ENCODE measurements at places on chromosomes 6 and 20.

- no peak for DNase-seq
Measured at GRCh38 chr20:1374246-1374645, 18.6 kb downstream of the FKBP1A start.

- DNase-seq, result no peak
Measured at GRCh38 chr20:22687676-22688349, 103.4 kb upstream of the FOXA2 start.

DNA sequence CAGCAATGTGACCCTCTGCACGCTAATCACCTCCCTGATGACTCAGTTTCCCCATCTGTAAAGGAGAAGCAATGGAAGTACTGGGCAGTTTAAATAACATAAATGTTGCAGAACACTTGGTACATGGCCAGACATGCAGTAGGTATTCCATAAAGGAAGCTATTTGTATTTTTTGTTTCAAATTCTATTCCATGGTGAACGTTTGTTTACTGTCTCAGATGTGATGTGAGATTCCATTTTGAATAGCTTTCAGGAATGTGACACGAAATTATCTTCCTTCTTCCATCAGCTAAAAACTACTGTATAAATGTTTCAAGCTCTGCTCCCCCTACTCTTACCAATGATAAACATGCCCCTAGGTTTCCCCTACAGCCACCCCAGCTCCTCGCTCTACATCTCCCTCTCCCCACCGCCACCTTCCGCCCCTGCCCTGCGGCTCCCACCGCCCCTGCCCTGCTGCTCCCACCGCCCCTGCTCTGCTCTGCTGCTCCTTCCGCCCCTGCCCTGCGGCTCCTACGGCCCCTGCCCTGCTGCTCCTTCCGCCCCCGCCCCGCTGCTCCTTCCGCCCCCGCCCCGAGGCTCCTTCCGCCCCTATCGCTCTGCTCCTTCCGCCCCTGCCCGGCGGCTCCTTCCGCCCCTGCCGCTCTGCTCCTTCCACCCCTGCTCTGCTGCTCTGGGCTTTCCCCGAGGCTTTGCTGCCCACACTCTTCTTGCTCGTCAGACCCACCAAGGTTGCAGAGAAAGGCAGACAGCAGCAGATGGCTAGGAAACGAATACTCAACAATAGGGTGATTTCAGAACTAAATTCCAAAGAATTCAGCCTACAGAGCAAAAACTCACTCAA, 78.9 kb downstream of the THBS2 start:
- DNase-seq, result no peak

DNA sequence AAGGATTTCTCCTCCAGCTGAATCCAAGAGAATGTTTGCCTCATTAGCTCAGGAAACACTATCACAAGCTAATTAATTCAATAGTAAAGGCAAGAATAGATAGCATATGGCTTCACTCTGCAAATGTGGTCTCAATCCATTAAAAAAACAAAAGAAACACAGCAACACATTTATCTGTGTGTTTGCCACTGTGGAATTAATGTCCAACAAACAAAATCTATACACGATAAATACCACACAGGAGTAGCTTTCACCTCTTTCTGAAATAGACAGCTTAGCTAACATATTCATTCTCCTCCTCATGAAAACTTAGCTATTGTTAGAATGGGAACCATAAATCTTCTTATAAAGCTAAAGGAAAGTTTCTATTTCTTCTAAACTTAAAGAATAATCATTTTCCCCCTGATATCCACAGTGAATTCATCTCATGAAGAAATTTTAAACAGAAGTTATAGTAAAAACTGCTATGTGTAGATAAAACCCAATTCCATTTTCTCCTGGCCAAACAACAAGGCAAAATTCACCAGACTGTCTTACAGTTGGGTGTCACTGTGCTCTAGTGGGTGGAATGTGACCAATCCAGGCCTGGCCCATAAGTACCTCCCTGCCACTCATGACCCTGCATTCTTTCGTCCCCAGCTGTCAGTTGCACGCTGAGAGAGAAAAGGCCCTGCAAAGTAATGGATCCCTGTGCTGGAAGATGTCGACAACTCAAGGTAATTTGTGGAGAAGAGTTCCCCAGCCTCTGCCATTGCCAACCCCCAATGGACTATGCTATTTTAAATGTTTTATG, 92.9 kb upstream of the NRSN1 start:
- no peak for DNase-seq

DNA sequence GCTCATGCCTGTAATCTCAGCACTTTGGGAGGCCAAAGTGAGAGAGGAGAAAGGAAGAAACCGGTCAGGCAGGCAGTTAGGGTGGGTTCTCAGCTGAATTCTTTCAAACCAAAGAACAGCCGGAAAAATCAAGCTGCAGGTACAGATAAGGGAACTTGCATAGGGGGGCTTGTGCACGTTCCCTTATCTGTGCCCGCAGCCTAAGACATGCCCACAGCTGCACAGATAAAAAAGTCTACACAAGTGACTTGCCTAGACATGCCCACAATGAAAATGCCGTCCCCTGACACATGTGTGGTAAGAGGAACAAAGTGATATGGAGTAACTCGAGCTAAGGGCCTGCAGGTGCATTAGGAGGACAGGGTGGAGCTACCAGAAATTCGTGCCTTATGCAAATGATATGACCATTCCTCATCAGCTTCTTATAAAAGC, 175.8 kb upstream of the SALL4 start:
- peak; percentile 58 for DNase-seq
